ENCODE measurements at places on chromosomes 3 and 15. TPM values are rescaled to one million over a fixed set of nuclear protein-coding genes. Genes with fewer than 3 reads are reported as not detected.

Gene BSN
- 1.5 TPM for total RNA-seq

Gene PROK2
- total RNA-seq, result not detected

Gene GHSR
- not detected for total RNA-seq

Gene TARS3
- total RNA-seq, result 11.1 TPM

Gene PPARG
- total RNA-seq, result 71.6 TPM

GRCh38 chr3:11680509-11680908, 36.8 kb upstream of the VGLL4 start:
- DNase-seq, result no peak

GRCh38 chr3:139284221-139284620, 59.6 kb upstream of the MRPS22 start:
- no peak for DNase-seq

GRCh38 chr3:42157540-42158538, 66.7 kb downstream of the TRAK1 start:
- no peak for DNase-seq

GRCh38 chr3:185677146-185677829, 91.2 kb downstream of the SENP2 start:
- DNase-seq, result peak; percentile 69

DNA sequence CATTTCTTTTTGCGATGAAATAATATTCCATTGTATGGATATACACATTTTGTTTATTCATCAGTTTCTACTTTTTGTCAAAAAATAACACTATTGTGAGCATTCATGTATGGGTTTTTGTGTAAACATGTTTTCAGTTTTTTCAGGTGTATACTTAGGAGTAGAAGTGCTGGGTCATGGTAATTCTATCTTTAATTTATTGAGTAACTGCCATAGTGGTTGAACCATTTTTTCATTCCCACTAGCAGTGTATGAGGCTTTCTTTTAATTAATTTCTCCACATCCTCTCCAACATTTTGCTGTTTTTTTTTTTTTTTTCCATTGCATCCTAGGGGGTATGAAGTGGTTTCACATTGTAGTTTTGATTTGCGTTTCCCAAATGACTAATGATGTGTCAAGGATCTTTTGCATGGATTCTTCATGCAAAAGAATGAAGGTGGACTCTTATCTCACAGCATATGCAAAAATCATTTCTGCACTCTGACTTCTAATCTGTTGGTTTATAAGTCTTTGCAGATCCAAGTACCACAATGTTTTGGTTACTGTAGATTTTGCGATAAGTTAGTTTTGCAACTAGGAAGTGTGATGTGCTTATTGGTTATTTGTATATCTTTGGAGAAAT, 12.6 kb downstream of the ATP2C1 start:
- no peak for DNase-seq

DNA sequence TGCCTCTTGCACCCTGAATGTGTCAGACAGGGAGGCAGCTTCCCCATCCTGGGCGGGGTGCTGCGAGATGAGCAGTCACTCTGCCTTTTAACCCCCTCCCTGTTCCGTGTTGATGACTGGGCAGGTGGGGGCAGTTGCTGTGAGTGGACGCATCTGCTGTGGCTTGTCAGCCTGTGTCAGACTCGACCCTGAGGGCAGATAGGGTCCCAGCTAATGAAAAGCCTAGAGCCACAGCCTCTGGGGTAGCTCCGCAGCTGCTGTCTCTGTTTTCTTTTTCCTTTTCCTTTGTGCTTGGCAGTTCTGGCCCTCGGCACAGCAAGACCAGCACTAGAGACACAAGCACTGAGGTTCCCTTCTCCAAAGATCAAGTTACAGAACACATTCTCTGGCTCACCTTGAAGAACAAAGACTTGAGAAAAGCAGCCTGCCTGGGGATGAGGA, 43.0 kb upstream of the GLCE start:
- DNase-seq, result no peak

GRCh38 chr3:107987036-107987939, 103.5 kb downstream of the CD47 start:
- peak; percentile 24 for DNase-seq

GRCh38 chr15:36495456-36495991, 83.9 kb upstream of the CDIN1 start:
- DNase-seq, result no peak

Measured in HCT116 (cell line).